ENCODE measurements at places on chromosomes 2 and 18.

GRCh38 chr2:181972431-181973170 lies 13.1 kb upstream of the PPP1R1C start:
- no peak overlapping the region for H3K27ac ChIP-seq
- H3K4me1 ChIP-seq, result no peaks in the 10 kb centered on the region
- no peak overlapping the region for H3K4me3 ChIP-seq
- H3K27me3 ChIP-seq, result no peaks in the 10 kb centered on the region
- DNase-seq, result no peak

DNA sequence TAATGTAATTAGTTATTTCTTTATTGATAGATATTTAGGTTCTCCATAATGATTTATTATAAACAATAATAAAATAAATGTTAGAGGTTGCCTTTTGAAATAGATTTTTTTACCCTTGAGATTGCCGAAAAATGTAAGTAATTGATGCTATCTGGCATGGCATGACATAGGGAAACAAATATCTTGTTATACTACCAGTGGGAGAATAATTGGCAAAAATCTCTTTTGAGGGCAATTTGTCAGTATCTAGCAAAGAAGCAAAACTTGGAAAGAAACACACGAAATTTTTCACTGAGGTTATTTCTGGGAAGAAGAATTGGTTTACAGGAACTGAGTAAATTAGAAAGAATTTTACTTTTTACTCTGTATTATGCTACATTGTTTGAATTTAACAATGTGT lies 547.2 kb upstream of the SETBP1 start:
- H3K4me3 ChIP-seq, result no peak overlapping the region
- H3K27me3 ChIP-seq, result no peaks in the 10 kb centered on the region

DNA sequence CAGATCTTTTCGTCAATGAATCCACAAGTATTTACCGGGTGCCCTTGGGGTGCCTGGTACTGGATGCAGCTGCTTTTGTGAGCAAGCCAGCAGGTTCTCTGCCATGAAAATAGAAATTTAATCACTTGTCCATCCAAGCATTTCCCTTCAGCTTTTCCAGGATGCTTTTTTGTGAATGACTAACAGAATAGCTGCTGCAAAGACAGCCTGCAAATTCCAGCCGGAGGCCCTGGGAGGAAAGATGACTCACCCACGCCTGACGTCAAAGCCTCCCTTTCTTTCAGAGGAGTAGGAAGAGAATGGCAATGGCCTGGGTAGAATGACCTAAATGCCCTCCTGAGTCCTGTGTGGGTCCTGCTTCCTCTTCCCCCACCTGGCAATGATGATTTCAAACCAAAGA lies 111.9 kb downstream of the AP1S3 start:
- peak; percentile 82 for DNase-seq
- H3K27me3 ChIP-seq, result no peaks in the 10 kb centered on the region
- no peaks in the 10 kb centered on the region for H3K4me1 ChIP-seq

GRCh38 chr2:42723465-42723864 lies 40.5 kb downstream of the OXER1 start:
- H3K4me3 ChIP-seq, result no peak overlapping the region
- no peaks in the 10 kb centered on the region for H3K36me3 ChIP-seq
- DNase-seq, result no peak
- H3K27me3 ChIP-seq, result no peaks in the 10 kb centered on the region
- H3K4me1 ChIP-seq, result peaks cover 7% of the 10 kb centered on the region

GRCh38 chr2:240390091-240391073 lies 45.1 kb upstream of the GPC1 start:
- no peaks in the 10 kb centered on the region for H3K27me3 ChIP-seq
- no peaks in the 10 kb centered on the region for H3K36me3 ChIP-seq
- H3K27ac ChIP-seq, result no peak overlapping the region
- no peak overlapping the region for H3K4me3 ChIP-seq

GRCh38 chr18:79597831-79598632 lies 81.6 kb upstream of the CTDP1 start:
- no peak overlapping the region for H3K27ac ChIP-seq
- no peaks in the 10 kb centered on the region for H3K27me3 ChIP-seq
- H3K36me3 ChIP-seq, result no peaks in the 10 kb centered on the region
- H3K4me1 ChIP-seq, result no peaks in the 10 kb centered on the region
- DNase-seq, result peak; percentile 17
- no peak overlapping the region for H3K4me3 ChIP-seq

GRCh38 chr2:69087211-69087911 lies 74.4 kb downstream of the ANTXR1 start:
- H3K27ac ChIP-seq, result no peak overlapping the region
- H3K4me1 ChIP-seq, result peaks cover 40% of the 10 kb centered on the region
- no peak for DNase-seq

DNA sequence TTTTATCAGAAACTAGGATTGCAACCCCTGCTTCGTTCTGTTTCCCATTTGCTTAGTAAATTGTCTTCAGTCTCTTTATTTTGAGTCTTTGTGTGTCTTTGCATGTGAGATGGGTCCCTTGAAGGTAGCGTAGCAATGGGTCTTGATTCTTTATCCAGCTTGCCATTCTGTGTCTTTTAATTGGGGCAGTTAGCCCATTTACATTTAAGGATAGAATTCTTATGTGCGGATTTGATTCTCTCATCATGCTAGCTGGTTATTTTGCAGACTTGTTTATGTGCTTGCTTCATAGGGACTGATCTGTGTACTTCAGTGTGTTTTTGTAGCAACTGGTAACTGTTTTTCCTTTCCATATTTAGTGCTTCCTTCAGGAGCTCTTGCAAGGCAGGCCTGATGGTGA lies 73.5 kb downstream of the EPC2 start:
- no peak overlapping the region for H3K4me3 ChIP-seq
- peaks cover 11% of the 10 kb centered on the region for H3K4me1 ChIP-seq
- no peaks in the 10 kb centered on the region for H3K36me3 ChIP-seq
- no peak overlapping the region for H3K27ac ChIP-seq
- no peaks in the 10 kb centered on the region for H3K27me3 ChIP-seq

- DNase-seq, result no peak
- H3K36me3 ChIP-seq, result no peaks in the 10 kb centered on the region
- no peak overlapping the region for H3K4me3 ChIP-seq
- no peak overlapping the region for H3K27ac ChIP-seq
- H3K4me1 ChIP-seq, result no peaks in the 10 kb centered on the region
Measured at GRCh38 chr2:14761118-14761517, 128.6 kb downstream of the LRATD1 start.
